ENCODE measurements at places on chromosomes 6 and 20.
A peak's percentile ranks its signal among the peaks of the same experiment; 100 is the strongest.

DNA sequence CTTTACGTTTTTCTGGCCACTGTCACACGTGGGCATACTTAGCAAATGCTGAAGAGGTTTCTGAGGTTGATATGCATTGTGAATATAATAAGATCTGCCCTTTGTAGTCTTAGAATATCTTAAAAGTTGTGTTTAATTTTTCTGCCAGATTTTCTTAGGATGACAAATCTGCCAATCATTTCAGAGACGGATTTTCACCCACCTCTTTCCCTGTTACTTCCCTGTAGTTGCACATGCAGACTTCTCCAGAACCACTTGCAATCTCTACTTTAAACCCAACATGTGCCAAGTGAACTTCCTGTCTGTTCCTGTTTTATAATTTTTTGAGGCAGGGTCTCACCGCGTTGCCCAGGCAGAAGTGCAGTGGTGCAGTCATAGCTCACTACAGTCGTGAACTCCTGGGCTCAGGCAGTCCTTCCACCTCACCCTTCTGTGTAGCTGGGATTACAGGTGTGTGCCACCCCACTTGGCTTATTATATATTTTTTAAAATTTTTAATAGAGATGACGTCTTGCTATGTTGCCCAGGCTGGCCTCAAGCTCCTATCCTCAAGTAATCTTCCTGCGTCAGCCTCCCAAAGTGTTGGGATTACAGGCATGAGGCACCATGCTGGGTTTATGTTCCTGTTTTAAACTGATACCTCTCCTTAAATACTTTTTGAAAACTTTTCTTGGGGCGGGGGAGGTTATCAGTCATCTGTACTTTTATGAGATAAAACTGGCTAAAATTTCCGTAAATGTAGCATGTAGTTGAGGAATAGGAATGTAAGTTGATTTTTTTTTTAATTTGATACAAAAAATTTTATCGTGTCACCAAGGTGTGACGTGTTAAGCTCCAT is 2.7 kb downstream of the IGF2R start:
- DNase-seq: peak; percentile 44

DNA sequence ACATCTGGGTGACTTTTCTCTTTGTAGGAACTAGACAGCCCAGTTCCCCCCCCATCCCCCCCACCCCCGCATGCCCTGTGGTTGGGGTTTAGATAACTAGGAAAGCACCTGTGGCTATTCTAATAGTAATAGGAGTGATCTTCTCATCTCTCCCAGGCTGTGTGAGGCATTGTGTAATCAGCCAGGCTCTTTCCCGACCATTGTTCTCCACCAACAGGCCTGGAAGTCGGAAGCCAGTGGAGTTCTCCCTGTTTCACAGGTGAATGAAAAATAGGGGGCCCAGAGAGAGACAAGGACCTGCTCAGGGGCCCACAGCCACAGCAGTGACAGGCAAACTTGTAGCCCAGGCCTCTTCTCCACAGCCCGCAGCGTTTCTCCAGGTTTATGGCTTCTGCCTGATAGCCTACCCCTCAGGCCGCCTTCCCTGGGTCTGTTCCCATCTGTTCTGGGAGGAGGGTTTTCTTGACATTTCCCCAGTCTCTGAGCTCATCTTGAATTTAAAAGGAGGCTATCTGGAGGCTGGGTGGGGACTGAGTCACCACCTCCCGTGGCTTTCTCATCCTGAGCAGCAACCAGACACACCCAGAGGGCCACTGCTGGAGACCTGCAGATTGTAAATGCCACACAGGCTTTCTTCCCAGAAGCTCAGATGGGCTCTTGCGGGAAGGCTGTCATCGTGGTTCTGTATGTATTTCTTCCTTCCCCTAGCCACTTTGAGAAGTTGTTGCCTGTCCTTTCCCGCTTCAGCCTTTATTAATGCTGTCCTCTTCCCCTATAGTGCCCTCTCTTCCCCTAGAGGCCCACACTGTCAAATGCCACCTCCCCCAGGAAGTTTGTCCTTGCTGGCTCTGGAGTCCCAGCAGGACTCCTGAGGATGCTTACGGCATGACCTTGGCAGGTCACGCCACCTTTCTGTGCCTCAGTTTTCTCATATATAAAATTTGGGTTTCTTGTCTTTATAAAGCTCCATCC is 75.9 kb upstream of the MYL9 start:
- peak; percentile 90 for DNase-seq

DNA sequence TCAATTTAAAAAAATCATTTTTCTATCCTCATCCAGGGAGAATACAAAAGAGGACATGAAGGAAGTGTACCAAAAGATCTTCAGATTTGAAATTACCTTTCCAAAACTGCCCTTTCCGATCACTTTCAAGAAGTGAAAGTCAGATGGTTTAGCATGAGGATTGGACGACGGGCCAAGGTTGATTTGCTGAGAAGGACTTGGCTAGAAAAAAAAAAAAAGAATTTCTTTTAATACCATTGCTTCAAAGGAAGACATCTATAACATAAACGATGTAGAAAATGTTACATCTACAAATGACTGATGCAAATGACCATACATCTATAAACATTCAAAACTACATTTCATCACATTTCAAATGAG is 120.9 kb upstream of the SLC2A12 start:
- DNase-seq: peak; percentile 54

- no peak for DNase-seq
These were observed 71.2 kb downstream of the CBLN4 start for GRCh38 chr20:55934146-55934545.

DNA sequence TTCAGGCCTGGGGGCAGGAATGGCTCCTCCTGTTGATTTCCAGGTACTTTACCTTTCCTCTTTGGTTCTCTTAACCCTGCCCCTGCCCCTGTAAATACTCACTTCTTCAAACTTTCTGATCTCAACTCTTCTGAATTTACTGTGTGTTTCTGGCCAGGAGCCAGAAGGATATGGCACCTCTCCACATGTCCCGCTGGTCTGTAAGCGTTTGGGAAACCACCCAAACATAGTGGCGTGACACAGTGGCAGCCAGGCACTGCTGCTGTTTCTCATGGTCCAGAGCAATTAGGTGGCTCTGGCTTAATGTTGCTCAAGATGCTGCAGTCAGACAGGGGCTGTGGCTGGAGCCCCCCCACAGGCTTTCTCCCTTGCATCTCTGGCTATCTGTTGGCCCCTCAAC is 374.5 kb downstream of the RNGTT start:
- no peak for DNase-seq

DNA sequence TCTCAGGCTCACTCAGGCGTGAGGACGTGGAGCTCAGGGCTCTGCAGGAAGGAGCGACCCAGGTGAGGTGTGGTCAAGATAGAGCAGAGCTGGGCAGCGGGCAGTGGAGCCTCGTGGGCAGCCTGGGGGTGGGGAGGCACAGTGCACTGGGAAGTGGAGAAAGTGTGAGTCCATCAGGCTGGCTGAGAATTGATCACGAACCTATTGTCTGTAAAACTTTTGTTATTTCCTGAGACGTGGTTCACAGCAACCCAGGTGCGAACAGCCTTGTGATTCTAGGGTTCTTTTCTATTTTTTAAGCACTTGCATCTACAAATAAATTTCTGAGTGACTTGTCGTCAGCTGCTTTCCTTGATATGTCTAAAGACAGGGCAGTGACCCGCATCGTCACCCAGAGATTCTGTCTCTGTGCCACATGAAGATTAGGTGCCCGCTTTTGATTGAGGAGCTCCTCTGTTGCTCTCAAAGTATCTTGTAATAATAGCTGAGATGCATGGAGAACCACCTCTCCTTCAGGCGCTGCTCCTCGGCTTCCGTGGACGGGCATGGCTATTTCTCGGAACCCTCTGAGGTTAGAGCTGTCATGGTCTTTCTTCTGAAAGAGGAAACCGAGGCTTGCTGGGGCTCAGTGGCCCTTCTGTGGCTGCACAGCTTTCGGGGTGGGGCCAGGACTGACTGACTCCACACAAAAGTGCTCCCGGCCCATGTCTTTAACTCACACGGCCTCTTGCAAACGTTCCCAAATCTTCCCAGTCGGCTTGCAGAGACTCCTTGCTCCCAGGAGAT is 662 bp upstream of the CCR6 start:
- no peak for DNase-seq

DNA sequence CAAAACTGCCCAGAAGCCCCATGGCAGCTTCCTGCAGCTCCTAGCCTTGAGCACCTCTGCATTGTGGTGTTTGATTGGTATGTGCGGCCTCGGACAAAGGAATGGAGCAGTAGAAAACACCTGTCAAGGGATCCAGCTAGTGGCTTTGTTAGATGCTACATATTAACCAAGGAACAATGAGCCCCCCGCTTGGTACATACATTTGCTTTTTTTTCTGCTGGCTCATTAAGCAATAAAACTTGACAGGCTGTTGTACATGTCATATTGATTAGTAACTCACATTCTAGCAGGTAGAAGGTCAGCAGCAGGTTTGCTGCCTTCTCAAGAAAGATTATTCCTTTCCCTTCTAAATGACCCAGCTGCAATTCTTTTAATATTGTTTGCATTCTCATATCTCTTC is 937 bp downstream of the SPACA1 start:
- DNase-seq: no peak

- no peak for DNase-seq
These were observed 79.1 kb downstream of the RAMACL start for GRCh38 chr6:166507380-166507779.

DNA sequence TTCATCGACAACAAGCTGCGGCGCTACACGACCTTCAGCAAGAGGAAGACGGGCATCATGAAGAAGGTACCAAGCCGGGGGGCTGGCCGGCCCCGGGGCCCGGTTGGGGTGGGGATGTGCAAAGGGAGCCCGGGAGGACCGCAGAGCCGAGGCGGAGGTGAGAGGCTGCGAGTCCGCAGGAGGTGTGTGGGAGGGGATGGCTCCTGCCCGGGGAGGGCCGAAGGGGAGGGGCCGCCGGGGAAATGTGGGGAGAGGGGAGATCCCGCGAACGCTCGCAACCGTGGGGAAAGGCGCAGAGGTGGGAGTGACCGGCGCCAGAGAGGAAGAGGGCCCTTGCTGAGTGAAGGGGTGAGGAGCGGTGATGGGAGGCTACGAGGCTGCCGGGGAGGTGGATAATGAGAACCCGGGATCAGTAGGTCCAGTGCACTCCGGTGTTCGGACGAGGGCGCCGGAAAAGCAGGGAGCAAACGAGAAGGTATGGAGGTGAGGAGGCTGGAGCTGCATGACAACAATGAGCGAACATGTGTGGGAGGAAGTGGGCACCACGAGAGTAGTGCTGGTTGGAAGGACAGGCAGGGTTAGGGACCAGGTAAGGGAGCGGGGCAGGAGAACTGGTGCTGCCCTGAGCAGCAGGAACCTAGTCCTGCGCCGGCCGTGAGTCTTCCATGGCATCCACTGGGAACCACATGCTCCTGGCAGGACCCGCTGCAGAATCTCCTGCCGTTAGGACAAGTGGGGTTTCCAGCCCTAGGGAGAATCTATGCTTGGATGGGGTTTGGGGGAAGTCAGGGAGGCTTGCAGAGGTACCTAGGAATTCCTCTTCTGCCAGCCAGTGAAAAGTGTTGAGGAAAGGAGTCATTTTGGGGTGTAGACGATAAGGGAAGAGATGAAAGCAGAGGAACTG is 1.3 kb downstream of the SRF start:
- DNase-seq: peak; percentile 22

GRCh38 chr6:100484474-100484873 is 19.8 kb upstream of the SIM1 start:
- no peak for DNase-seq

GRCh38 chr6:21398741-21399325 is 194.7 kb upstream of the SOX4 start:
- no peak for DNase-seq

- no peak for DNase-seq
These were observed 35.3 kb downstream of the SPDEF start for GRCh38 chr6:34520645-34521462.

GRCh38 chr6:126633373-126633772 is 293.5 kb downstream of the CENPW start:
- DNase-seq: no peak

DNA sequence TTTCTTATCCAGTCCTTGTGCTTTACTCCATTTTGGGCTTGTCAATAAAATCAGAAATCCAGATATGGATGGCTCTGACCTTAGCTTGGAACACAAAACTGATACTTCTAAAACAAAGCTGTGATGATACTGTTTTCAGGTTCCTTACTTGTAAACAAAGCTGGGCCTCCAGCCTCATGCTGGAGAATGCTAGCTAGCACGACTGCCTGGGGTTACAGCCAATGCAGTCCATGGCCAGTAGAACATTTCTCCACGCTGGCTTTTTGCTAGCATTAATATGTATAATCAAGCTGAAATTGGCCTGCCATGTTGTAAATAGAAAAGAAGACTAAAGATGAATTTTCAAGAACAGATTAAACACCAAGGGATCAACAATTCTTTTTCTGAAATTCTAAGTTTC is 63.9 kb downstream of the MTHFD1L start:
- DNase-seq: no peak

- DNase-seq: no peak
These were observed 8.7 kb downstream of the TRIB3 start for GRCh38 chr20:389220-389619.

- no peak for DNase-seq
These were observed 37.7 kb downstream of the AK9 start for GRCh38 chr6:109653264-109653663.

DNA sequence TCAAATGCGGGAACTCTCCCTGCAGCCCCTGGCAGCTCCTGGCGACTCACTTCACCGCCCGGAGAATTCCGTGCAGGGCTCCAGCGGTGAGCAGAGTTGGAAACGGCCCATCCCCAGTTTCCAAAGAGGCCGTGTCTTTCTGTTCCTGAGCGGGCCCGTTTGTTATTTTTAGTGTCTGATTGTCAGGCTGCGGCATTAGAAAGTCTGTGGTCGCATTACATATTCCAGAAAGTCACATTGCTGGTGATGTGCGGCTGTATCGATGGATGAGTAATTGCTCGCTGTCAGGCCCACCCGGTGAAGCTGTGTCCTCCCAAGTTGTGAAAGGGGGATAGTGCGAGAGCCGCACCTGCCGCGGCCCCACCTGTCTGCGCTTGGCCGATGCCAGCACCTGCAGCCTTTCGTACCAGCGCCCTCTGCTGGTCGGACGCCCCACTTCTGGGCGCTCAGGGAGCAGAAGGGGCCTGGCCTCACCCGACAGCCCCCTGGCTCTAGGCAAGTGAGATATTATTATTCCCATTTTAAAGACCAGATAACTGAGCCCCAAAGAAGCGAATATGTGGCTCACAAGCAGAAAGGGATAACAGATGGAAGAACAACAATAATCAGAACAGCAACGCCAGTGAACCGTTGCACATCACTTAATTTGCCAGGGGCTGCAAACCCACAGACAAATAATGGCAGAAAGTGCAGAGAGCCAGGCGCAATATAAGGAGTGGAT is 244.9 kb downstream of the TSHZ2 start:
- DNase-seq: peak; percentile 18

DNA sequence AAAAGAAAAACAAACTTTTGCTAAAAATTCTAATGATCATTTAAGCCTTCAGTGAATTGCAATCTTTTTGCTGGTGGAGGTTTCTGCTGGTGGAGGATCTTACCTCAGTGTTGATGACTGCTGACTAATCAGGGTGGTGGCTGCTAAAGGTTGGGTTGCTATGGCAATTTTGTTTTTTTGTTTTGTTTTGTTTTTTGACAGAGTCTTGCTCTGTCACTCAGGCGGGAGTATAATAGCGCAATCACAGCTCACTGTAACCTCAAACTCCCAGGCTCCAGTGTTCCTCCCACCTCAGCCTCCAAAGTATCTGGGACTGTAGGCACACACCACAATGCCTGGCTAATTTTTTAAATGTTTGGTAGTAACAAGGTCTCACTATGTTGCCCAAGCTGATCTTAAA is 94.7 kb downstream of the ANKRD6 start:
- peak; percentile 43 for DNase-seq

GRCh38 chr20:63911176-63911575 is 16.2 kb downstream of the DNAJC5 start:
- DNase-seq: peak; percentile 74

- no peak for DNase-seq
These were observed 8.4 kb downstream of the MOCS1 start for GRCh38 chr6:39925931-39926290.

GRCh38 chr6:169830876-169831275 is 79.5 kb downstream of the ERMARD start:
- DNase-seq: no peak

- DNase-seq: peak; percentile 6
These were observed 3.7 kb downstream of the TJAP1 start for GRCh38 chr6:43481075-43481474.
